ENCODE measurements at places on chromosomes 6 and 20.

GRCh38 chr20:38272398-38272797, 11.9 kb upstream of the KIAA1755 start:
- no peak for DNase-seq

DNA sequence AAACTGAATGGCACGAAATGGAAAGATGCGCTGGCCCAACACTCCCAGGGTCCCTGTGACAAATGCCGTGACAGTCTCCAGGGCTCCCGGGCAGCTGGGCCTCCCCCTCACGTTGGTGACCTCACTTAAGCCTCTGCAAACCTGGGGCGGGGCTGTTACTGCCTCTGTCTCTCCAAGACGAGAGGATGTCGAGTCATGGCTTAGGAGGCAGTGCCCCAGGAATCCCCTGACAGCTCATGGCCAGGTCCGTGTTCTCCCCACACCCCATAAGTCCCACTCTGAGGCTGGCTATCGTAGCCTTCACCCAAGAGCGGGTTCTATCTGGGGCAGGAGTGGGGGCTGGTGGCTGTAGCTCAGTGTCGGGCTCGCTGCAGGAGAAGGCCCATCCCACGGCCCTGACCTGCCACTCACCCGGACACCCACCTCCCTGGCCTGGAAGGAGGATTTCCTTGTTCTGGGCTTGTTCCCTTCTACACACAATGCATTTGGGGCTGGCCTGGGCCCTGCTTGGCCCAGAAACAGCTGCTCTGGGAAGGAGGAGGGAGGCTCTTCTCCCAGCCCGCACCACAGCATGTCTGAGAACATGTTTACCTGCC, 5.6 kb upstream of the RPS21 start:
- no peak for DNase-seq

DNA sequence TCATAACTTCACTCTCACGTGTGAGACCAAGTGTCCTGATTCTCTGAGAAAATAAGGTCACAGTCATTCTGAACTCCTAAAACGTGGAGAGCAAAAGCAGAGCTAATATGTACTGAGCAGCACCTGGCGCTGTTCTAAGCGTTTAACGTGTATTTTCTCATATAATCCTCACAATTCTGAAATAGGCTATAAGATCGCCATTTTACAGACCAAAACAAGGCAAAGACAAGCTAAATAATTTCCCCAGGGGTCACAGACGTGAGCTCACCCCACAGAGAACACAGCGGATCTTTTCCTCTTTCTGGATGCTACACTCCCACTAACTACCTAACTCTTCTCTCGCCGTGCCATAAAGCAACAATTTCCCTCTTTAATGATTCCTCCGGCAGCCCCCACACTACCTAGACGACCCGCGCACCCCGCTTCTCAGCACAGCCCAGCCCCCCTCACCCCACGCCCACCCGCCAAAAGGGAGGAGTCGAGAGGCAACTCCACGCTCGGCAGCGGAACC, 636 bp downstream of the SUPT3H start:
- no peak for DNase-seq

GRCh38 chr6:3631877-3632276, 119.6 kb downstream of the PXDC1 start:
- no peak for DNase-seq

DNA sequence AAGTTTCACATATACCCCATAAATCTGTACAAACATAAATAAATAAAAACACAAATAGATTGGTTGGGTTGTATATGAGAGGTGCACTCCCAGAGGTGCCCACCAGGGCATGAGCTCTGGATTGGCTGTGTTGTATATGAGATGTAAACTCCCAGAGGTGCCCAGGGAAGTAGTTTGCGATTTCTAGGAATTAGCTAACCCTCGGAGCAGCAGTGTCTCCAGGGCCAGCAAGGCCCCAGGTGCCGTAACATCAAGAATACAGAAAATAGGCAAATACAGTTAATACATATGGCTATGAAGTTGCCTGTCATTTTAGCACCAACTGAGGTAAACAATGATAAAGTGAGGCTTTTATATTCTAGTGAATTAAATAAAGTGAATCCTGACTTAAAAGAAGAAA, 5.4 kb upstream of the GINM1 start:
- DNase-seq: no peak

DNA sequence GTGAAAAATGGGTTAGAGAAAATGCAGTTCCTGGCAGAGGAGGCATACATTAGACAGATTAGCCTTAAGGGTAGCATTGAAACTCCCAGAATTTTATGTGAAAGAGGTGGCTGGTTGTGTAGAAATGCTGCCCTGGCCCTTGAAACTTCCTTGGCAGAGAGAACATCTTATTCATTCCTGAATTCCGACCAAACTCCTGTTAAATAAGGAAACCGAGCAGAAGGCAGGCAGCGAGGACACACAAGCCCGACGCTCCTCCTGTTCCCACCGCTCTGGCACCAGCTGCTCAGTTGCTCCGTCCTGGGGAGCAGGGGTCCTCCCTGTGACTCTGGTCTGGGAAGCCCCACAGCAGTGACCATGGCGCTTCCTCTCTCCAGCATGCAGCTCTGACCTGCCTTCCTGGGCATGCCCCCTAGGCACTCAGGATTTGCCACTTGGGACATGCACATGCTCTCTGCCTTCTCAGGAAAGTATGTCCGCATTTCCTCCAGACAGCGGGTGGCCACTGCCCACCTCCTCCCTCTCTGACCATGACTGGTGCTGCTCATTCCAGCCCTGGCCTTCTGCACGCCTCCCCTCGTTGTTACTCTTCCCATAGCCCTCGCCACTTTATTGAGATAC, 35.2 kb upstream of the CLDN20 start:
- peak; percentile 54 for DNase-seq

GRCh38 chr6:157571269-157571668, 190.3 kb downstream of the ZDHHC14 start:
- DNase-seq: no peak

DNA sequence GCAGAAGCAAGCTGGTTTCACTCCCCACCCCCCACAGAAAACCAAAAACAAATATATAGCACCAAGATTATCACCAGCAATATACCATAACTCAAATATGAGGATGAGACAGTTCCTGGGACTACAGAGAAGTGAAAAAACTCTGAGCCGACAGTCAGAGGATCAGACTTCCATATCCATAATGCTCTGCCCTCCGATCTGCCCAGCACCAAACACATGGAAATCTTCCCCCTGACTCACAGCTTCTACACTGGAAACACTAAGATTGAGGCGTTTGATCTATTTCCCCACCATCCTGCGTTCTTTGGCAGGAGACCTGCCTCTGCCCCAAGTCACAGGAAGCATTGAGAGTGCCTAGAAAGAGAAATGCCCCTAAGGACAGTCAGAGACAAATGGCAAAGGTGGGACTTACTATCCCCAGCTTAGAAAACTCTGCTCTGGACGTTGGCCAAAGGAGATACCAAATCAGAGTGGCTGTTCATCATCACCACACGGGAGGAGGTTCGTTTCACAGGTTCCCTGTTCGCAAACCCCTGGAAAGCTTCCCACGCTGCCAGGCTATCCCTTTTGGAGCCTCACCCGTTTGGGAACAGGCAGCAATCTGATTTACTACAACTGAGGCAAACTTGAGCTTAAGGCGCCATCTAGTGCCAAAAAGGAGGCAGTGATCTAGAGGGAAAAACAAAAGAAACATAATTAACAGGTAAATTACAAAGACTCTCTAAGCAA, 48.7 kb upstream of the SRSF6 start:
- no peak for DNase-seq

DNA sequence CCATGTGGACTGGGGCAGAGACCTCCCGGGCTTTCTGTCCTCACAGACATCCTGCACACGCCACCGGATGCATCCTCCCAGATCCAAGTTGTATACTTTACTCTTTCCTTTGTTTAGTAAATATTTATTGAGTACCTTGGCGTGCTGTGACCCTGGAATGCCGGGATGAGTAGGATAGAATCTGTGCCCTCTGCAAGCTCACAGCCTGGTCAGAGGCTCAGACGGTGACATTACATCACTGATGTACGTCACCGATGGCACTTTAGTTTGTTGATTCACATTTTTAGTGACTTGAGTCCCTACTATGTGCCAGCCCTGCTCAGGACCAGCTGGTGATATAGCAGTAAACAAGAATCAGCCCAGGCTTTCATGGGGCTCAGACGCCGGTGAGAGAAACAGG, 32.9 kb downstream of the SIRPA start:
- DNase-seq: no peak

GRCh38 chr6:168949981-168950857, 303.4 kb downstream of the THBS2 start:
- peak; percentile 82 for DNase-seq

DNA sequence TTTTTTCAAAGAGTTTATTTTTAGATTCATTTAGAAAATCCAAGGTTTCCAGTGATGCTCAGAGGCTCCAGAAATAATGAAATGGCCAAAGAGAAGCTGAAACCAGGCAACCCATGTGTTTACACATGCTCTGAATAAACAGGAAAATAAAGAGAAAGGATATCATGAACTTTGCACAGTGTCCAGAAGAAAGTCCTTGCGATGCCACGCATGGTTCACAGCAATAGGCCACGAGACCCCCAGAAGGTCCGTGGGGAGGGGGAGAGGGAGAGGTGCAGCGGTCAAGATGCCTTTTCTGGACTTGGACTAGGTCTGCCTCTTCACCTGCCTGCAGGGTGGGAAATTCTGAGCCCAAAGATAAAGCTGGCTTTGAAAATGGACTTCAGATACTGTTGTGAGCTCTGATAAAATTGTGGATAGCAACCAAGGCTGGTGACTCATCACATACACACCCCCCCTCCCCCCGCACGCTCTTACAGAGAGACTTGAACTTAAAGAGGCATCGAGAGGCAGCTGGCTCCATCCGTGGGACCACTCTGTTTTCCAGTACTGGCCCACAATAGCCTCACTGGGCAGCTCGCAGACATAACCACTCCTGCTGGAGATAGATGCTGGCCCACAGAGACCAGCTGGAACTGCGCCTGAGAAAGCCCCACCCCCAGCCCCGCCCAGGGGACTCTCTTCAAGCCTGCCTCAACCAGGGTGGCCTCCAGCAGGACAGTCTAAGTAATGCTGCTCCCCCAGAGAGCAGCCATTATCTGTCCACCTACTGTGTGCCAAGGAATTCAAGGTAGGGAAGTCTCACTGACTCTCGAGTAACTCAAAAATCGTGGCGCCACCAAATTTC, 21.2 kb upstream of the NFATC2 start:
- peak; percentile 95 for DNase-seq

- DNase-seq: no peak
These were observed 406.1 kb upstream of the HSF2 start for GRCh38 chr6:121993362-121993761.

- peak; percentile 53 for DNase-seq
These were observed 115.5 kb upstream of the AFDN start for GRCh38 chr6:167711211-167711610.

DNA sequence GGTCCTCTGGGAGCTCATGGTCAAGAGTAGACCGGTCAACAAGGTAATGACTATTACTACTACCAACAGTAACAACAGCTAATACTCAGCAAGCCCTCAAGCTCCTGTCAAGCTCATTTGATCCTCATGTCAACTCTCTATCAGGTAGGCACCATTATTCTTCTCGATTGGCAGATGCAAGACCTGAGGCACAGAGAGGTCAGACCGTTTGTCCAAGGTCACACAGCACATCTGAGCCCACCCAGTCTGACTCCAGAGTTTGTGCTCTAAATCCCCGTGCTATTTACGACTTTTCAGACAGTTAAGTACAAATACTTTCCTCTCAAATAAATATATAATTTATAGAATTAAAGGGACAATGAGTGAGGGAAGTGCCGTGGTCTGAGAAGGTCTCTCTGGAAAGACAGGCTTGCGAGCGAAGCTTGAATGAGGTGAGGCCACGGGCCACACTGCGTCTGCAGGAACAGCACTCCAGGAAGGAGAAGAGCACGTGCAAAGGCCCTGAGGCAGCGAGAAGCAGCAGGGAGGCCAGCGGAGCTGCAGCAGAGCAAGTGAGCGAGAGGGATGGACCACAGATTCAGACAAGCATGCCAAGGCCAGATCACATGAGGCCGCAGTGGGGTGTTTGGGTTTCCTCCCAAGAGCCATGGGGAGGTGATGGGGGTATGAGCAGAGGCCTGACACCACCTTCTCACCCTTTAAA, 117.3 kb downstream of the PREX1 start:
- no peak for DNase-seq

GRCh38 chr20:36845288-36845971, 30.5 kb upstream of the TLDC2 start:
- DNase-seq: no peak

DNA sequence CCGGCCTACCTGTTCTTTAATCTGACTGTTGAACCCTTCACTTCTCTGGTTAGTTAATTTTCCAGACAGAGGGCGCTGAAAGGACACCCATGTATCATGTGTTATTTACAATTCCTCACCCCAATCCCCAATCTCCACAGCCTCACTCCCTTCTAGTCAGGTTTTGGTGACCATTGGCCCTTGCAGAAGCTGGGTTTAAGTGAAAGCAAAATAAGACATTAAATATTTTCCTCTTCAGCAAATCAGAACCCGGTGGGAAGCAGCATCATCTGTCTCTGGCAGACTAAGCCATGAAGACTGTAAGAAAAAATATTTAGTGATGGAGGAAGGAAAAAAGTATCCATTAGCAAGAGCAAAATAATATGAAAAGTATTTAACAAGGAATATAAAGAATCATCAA, 9.4 kb upstream of the HLA-DQA1 start:
- peak; percentile 65 for DNase-seq

DNA sequence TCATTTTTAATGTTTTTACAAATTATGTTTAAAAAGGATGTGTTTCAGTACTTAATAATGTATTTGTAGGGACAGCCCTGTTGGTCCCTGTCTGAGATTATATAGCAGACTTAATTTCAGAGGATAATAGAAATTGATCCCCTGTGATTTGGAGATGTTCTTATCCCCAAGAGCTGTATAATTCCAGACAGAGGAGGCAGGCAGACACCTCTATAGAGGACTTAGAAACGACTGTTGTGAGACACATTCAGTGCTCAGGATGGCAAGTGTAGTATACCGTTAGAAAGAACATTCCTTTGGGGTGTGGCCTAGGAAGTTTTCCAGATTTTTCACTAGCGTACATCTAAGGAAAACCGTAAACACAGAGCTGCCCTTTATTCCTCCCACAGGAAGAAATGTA, 117.8 kb downstream of the MAP3K4 start:
- no peak for DNase-seq

DNA sequence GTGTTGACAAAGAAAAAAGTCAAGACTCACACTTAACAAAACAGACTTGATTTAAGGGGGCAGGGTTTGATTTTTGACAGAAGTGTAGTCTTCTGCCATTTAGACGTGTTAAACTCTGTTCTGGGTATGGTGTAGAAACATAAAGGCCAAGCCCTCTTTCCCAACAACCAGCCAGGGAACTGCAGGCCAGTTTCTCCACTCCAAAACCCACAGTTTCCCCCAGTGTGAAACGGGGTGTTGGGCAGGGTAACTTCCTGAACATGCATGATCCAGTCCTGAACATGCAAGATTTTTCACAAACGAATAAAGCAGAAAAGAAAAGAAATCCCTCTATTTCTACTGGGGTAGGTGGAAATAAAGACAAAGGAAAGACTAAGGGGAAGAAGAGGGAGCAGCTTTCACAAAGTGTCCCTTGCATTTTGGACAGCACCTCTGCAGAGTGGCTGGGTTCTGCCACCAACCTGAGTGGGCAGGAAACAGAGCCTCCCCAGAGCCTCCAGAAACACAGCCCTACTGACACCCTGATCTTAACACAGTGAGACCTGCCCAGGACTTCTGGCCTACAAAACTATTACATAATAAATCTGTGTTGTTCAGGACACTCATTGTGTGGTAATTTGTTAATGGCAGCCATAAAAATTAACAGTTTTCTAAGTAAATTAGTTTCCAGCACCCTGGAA, 7.5 kb downstream of the APMAP start:
- DNase-seq: no peak

- no peak for DNase-seq
These were observed 3.8 kb downstream of the MTCL3 start for GRCh38 chr6:127515234-127515793.

GRCh38 chr6:9515633-9516606, 899.0 kb downstream of the TFAP2A start:
- no peak for DNase-seq

- no peak for DNase-seq
These were observed 35.5 kb upstream of the SUMO4 start for GRCh38 chr6:149364557-149364956.

Data from muscle of leg (tissue), 16 donors.